IMR-90 (cell line): ENCODE measurements at places on chromosomes 12 and 14. TPM values are rescaled to one million over a fixed set of nuclear protein-coding genes. Genes with fewer than 3 reads are reported as not detected.

Gene CCDC91
- 8.1 and 8.6 TPM in 2 replicates for polyA plus RNA-seq

Gene TBX3
- polyA plus RNA-seq, result 40.5 and 44.9 TPM in 2 replicates

Gene WDR89
- polyA plus RNA-seq, result 3.2 and 4.3 TPM in 2 replicates

Gene DIO2
- polyA plus RNA-seq, result 7.4 and 12.8 TPM in 2 replicates

Gene SLC4A8
- polyA plus RNA-seq, result 3.1 and 3.2 TPM in 2 replicates

Gene CMA1
- not detected in 2 replicates for polyA plus RNA-seq

DNA sequence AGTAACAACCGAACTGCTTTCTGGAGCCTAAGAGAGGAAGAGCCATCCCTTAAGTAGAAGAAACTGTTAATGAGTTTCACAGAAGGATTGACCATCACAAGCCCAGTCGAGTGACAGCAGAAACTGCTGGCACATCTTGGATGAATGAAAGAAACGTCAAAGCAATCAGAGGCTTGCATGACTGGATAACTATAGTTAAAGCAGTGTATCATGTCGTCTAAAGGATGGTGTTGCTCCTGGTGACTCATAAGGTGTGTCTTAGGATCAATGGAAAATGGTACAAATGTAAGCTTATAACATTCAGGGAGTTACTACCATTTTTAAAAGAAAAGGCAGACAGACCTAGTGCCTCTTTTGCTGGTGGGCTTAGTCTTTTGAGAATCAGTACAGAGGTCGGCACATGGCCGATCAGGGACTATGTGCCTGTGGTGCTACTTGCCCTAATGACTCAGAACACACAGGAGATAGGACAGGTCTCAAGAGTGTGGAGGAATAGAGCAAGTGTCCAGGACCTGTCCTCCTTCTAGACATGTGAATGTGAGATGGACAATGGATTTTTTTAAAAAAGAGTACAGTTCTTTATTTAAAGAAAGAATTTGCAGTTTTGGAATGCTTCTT, 55.7 kb downstream of the TMX1 start:
- DNase-seq, result peak; percentile 27

DNA sequence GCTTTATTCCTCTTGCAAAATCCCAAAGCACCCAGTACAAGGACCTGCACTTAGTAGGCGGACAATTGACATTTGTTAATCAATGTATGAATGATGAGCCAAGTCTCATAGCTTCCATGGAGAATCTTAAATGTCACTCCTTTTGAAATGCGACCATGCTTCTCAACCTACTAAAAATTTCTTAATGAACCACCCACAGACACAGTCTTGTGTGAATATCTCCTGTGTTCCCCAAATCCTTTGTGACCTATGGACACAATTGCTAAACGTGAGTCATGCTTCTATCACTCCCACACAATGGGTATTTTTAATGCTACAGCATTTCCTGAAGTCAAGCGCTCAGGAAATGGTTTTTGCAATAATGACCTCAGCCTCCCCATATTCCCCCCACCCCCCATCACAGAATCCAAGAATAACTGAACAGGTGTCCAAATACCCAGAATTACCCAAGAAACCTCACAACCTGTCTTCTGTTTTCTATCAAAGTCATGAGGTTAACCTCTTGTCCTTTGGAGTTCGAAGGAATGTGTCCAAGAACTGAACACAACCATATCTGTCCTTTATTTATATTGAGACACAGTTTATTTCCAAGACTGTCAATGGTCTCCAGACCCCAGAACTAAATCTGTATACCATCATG, 163.6 kb upstream of the PLEKHG7 start:
- DNase-seq, result peak; percentile 80

- no peak for DNase-seq
Observed at GRCh38 chr14:92652413-92653151, 95.8 kb downstream of the LGMN start.

GRCh38 chr12:57614178-57614947, 3.1 kb downstream of the ARHGEF25 start:
- peak; percentile 15 for DNase-seq

DNA sequence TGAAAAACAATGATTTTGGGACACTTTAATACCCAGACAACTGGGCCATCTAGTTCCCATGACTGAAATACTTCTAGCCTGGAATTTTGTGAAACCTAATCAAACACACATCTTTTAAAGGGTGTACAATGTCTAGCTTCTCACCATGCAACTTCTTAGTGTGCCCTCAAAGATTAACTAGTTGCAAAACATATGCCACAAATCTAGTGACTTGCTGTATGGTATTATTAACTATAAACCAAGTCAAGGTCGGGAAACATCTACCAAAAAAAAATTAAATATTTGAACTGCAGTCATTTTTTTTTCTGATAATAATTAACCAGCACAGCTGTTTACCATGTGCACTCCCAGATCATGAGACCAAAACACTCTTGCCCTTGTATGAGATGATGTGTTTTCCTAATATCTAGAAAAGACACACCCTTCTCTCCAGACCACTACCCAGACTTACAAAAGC, 171.8 kb upstream of the FOXN3 start:
- no peak for DNase-seq

GRCh38 chr14:51069055-51069454, 25.9 kb downstream of the TRIM9 start:
- DNase-seq, result no peak
